ENCODE measurements at places on chromosomes 5 and 9.

- peak; percentile 77 for DNase-seq
Measured at GRCh38 chr9:15576350-15577050, 23.7 kb downstream of the CCDC171 start.

DNA sequence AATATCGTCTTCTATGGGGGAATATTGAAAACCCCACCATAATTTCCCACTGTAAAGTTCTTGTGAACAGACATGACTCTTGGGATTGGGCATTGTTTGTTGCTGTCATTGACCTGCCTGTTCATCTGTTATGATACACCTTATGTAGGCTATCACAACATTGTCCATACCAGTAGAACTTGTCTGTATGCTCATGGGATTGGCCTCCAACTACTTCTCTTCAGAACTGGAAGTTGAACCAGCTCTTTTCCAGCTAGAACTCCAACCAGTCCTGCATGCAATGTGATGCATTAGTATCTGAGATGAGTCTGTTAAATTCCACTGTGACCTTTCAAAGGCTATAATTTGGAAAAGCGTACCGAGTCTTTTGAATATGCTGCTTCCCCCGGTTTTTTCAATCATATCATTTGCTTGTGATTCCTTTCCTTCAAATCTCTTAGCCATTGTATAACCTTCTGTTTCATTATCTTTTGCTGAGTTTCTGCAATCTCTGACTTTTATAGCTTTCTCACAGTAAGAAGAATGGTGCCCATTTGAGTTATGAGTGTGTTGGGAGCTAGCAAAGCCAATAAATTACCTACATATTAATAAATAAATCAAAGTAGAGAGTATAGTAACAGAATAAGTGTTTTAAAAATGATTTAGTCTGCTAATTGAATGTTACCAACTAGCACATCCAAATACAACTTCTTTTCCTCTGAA lies 101.9 kb downstream of the PLK2 start:
- no peak for DNase-seq

DNA sequence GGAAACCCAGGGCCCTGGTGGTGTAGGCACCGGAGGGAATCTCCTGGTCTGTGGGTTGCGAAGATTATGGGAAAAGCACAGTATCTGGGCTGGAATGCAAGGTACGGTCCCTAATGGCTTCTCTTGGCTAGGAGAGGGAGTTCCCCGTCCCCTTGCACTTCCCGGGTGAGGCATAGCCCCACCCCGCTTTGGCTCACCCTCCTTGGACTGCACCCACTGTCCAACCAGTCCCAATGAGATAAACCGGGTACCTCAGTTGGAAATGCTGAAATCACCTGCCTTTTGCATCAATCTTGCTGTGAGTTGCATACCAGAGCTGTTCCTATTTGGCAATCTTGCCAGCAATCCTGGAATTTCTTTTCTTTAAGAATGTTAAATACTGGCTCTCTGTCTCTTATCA lies 1429.1 kb downstream of the MAT2B start:
- DNase-seq = no peak

GRCh38 chr9:88991066-88992034 lies at the start of gene S1PR3:
TSS of gene S1PR3 (plus strand) at chr9:88991468. CDS start at chr9:89001201, 9,733 bp downstream.
- no peak for DNase-seq

GRCh38 chr9:128298535-128299482 lies 22.7 kb downstream of the SWI5 start:
- no peak for DNase-seq

DNA sequence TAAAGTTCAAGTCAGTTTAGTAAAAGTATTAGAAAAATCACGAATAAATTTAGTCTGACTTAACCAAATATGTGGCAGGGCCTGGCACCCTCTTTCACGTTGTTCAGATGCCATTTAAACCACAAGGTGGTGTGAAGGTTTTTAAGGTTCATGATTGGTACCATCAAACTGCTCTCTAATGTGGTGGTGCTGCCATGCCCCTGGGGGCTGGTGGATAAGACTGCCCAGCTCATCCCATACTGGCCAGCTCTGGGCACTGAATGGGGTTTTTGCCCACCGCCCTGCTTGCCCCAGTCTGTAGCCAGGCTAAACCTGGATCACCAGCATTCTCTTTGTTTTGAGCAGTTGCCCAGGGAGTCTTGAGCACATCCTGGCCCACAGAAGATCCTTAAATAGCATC lies 159.3 kb downstream of the GABBR2 start:
- no peak for DNase-seq

DNA sequence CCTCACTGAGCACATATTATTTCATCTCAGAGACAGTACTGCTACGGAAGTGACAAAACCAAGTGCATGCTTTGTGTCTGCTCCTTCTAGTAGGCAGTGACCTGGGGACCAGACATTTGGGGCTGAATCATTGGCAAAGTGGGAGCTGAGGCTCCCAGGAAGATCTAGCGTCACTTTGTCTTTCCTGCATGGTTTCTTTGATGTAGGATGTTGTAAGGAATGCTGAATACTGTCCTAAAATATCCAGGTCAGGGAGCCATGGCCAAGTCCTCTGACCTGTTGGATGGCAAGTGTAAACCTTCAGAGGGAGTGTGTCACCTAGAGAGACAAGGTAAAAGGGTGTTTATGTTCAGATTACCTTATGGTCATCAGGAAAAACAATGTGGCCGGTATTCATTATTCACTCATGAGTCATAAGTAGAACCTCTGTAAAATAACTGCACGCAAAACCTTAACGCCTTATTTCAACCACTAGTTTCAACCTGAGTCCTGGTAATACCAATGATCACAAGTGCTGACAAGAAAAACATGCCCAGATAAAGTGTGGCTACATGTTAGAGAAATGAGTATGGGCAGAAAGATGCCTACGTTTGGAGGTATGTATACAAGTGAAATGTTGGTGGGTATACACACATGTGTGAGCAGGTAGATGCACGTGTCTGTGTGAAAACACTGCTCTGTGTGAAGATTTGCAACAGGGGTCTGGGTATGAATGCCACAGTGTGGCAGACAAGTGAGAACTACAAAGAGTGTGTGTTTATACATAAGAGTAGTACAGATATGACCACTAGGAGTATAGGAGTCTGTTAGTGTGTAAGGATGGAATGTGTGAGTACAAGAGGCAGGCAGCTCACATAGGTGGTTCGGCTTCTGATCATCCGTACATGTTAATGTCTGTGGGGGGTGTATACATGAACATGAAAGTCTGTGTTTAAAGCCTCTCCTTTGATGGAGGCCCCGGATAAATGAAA lies 263.9 kb downstream of the SPOCK1 start:
- no peak for DNase-seq

DNA sequence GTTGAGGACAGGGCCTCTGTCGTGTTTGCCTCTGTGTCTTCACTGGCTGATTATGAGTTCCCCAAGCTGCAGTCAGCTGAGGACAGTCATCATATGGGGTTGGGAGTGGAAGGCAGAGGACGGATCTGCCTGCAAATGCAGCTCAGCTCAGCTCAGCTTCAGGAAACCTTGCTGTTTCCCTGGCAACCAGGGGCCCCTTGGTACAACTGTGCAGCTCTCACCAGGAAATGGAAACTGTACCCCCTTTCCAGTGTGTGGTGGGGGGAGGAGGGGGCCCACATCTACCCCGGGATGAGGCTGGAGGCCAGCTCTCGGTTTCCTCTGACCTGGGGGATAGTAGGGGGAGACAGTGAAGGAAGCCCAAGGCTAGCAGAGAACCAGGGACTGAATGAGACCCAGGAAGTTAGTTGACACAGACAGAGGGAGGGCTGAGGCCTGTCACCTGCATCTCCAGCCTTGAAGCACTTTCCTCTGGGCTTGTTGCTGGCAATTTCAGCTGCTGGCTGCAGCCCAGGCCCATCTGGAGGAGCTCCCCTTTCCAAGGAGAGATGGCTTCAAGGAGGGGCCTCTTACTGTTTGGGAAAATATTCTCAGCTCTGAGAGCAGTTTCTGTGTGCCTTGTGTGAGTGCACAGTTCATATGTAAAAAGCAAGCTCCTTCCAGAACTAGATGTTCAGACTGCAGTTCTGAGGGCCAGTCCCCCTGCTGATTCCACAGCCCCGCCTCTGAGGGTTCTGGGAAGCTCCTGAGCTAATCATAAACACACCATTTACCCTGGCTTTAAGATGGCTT lies 6.9 kb downstream of the ANXA6 start:
- peak; percentile 11 for DNase-seq

GRCh38 chr5:136035837-136036236 lies 7.0 kb downstream of the TGFBI start:
- no peak for DNase-seq

DNA sequence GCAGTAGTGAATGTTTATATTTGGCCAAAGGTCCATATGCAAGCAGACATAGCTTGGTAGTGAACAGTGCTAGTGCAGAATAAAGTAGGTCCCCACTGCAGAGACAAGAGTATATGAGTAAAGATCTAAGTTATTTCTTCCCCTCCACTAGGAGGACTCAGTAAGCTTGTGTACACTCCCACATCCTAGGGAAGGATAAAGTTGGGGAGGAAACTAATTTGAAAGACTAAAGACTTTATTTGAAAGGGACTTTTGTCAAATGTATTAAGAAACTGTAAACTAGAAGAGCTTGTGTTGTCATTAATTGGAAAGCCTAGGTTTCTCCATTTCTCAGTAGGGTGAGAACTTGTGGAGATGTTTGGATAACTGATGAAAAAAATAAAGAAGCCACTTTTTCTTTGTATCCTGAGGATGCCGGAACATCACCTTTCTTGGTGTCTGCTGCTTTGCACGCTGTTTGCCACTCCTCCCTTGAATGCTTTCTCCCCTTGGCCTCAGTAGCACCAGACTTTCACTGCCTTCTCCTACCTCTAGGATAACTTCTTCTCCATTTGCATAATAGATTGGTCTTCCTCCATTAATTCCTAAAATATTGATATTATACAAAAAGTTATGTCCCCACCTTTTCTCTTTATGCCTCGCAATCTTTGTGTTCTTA lies 329.0 kb downstream of the PARP8 start:
- no peak for DNase-seq

- no peak for DNase-seq
Measured at GRCh38 chr9:121707477-121708424, 56.3 kb downstream of the DAB2IP start.

- DNase-seq = no peak
Measured at GRCh38 chr9:134571946-134572917, 69.4 kb upstream of the COL5A1 start.

- DNase-seq = peak; percentile 75
Measured at GRCh38 chr9:114719290-114719689, 37.3 kb upstream of the TEX48 start.

DNA sequence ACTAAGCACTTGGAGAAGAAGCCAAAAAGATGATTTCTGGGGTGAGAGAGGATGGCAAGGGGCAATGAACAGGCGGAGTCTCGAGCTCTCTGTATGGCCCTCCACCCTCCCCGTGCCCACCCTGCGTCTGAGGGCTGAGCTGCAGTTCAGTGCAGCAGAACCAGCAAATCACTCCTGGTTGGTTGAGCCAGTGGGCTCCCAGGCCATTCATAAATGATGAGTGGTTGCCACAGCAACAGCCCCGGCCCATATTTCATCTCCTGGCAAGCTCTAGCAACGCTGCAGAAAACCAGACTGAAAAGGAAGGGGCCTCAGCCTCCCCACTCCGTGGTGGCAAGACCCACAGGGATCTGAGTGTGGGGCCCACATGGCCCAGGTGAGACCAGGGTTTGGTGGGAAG lies 93.8 kb upstream of the PPP1R26 start:
- peak; percentile 16 for DNase-seq

DNA sequence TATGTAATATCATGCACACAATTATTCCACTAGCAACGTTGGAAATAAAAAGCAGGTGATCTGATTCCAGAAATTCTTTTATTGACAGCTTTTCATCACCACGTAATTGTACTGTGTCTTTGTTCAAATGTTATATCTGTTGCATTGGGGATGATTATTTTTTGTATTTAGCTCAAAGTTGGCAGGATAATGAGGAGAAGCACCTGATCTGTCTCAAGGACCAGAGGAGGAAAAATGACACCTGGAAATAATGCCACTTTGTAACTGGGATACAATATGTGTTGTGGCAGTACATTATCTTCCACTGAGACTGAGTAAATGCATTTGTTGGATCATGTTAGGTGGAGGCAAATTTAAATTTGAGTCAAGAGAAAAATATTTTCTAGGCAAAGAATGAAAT lies 1298.8 kb upstream of the CDH6 start:
- DNase-seq = no peak

DNA sequence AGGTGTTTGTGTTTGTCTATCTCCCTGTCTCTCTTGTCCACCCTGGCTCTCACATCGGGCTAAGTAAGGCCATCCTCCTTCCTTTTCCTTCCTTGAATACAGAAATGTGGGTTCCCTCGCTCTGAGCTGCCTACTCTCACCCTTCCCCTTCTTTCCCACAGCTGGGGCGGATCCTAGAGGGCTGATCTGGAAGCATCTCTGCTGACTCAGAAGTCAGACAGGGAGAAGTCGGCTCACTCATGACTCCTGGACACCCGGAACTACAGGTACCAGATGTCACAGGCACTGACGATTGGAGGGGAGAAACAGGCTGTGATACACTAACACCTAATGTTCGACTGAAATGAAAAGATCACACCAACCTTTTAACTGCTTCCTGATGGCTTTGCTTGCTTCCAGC lies 41.3 kb downstream of the PTPN3 start:
- no peak for DNase-seq

DNA sequence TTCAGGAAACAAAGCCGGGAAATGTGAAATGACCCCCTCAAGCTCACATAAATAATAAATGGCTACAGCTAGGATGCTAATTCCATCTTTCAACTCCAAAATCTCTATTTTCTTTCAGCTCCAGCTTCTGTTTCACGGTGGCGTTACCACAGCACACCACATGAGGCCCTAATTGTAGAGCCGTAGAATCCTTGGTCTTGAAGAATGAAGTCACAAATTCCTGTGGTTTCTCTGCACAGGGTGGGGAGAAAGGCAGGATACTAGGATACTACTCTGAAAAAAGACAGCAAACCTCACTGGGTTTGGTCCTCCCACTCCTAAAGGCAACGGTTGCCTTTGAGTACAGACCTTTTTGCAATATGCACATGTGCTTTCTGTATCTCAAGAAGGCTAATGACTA lies 13.9 kb upstream of the RARS1 start:
- DNase-seq = no peak

DNA sequence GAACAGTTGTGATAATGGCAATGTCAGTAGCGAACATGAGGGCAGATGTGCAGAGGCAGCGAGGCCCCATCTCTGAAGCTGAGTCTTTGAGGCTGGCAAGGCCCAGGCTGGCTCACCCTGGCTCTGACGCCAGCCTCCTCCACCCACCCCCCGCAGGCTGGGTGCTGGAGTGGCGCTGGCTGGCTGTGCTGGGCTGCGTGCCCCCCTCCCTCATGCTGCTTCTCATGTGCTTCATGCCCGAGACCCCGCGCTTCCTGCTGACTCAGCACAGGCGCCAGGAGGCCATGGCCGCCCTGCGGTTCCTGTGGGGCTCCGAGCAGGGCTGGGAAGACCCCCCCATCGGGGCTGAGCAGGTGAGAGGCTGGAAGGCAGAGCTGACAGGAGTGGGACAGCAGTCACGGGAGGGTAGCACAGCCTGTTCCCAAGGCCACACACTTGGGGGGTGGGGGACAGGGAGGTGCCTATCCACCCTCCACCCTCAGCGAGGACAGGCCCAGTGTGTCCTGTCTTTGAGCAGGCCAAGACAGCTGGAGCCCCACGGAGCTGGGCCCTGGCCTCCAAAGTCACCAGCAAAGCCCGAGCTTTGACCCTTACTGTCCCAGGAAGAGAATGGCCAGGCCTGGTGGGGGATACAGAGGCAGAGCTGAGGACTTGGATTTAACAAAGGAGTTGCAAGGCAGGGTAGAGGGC lies 5.6 kb downstream of the SLC2A8 start:
- no peak for DNase-seq

- DNase-seq = no peak
Measured at GRCh38 chr9:14561929-14562405, 131.3 kb downstream of the ZDHHC21 start.

- DNase-seq = no peak
Measured at GRCh38 chr5:64865662-64866061, 96.9 kb downstream of the CWC27 start.

Measured in DMS79 treated with DMSO at 0.1 percent for 48 hours (cell line).